ENCODE measurements at places on chromosomes 2 and 18.

DNA sequence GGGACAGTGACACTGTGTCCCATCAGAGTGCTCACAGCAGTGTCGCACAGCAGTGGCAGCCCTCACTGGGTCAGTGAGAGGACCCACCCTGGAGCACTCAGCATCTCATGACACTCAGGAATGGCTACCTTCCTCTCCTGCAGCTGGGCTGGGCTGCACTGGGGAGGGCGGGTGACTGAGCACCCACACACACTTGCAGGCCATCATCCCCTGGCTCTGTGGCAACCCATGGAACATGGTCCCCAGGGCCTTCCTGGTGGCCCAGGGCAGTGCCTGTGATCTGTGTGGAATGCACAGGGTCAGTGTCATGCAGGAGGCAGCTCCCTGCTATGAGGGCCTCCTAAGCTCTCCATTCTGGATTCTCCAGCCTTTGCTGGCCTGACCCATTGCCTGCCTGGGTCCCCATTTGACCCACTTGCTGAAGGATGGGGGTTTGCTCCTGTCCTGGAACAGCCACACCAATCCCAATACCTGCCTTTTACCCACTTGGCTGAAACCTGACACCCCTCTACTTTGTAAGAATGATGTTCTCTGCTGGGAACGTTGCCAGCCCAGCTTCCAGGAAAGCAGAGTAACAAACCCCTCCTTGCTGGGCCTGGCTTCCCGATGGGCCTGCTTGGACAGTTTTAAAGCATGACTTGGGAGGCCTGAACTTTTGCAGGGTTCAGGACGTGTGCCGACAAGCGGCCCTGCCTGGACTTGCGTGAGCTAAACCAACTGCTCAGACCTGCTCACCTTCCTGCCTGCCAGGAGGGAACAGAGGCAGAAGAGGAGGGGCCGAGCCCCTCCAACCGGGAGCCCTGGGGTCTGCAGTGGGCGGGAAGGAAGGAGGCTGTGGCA lies 13.7 kb downstream of the HS6ST1 start:
- DNase-seq, result peak; percentile 84

GRCh38 chr2:133086176-133086575 lies 416.2 kb upstream of the LYPD1 start:
- DNase-seq, result no peak

- DNase-seq, result no peak
Observed at GRCh38 chr2:62110415-62111025, 85.4 kb upstream of the B3GNT2 start.

- no peak for DNase-seq
Observed at GRCh38 chr2:231685349-231686191, 22.8 kb upstream of the PTMA start.

- peak; percentile 55 for DNase-seq
Observed at GRCh38 chr2:45014016-45014702, 4.9 kb upstream of the SIX2 start.

DNA sequence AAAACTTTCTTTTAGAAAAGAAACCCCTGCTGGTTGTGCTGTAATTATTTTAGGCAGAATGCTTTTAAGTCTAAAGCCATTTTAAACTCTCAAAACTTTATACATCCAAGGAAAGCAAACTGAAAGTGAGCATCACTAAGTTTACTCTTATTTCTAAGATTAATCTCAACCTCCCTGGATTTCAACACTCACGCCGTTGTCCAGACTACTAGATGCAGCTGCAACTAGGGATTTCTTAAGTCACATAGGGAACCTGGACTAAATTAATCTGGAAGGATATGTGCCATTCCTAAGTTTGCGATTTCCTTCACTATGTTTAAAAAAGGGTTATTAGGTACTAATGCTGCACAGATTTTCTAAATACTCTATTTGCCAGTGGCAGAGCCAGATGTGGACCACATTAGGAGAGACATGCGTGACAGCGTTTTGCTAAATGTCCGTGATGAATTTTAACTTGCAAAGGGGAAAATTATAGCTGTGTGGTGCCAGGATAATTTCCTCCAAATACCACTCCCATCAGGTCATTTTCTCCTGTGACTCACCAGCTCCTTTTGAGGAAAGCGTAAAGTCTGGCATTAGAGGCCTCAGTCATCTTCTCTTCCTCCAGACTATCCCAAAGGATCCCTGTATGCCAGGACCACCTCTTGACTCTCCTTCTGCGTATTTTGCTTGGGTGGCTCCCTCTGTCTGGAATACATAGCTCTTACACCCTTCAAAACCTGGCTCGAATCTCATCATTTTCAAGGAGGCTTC lies 143.7 kb downstream of the ATL2 start:
- DNase-seq, result no peak

DNA sequence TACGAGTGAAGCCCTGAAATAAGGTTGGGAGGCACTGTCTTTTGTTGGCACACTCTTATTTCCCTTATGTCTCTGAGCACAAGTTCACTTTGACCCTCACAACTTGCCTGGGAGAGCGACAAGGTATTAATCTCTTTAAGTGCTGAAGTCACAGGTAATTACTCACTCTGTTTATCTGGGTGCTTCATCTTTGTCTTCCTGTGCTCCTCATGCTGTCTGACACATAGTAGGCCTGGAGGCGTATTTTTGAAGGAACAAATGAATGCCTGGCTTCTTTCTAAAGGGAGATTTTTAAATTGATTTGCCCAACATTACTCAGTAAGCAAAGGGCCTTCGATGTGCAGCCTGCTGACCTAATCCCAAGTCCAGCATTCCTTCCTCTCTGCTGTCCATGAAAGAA lies 507.1 kb upstream of the TNP1 start:
- no peak for DNase-seq

DNA sequence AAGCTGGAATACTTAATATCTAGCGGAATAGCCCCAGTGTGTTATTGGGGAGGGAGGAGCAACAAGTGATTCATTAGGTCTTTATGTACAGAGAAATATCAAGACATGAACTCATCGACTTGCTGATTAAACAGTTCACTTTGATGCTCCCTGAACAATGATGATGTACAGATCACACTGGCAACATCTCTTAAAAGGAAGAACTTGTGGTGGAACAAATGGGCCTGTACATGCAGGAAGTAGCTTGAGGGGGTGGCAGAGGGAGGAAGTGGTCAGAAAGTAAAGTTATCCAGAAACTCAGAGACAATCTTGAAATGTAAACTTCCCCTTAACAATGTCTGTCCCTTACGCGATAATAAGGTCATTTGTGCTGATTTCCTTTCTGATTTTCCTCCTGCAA lies 90.5 kb downstream of the NXPH2 start:
- no peak for DNase-seq

GRCh38 chr2:128726911-128727310 lies 408.2 kb upstream of the HS6ST1 start:
- DNase-seq, result no peak

GRCh38 chr2:240819858-240820606 lies at the start of gene KIF1A:
Gene KIF1A, minus strand, starts transcription at chr2:240820219. Its CDS starts 22,467 bp downstream, at chr2:240797752.
- no peak for DNase-seq

GRCh38 chr2:53230691-53231090 lies 536.9 kb upstream of the CHAC2 start:
- DNase-seq, result no peak

GRCh38 chr2:71796174-71796593 lies 342.8 kb downstream of the DYSF start:
- no peak for DNase-seq

DNA sequence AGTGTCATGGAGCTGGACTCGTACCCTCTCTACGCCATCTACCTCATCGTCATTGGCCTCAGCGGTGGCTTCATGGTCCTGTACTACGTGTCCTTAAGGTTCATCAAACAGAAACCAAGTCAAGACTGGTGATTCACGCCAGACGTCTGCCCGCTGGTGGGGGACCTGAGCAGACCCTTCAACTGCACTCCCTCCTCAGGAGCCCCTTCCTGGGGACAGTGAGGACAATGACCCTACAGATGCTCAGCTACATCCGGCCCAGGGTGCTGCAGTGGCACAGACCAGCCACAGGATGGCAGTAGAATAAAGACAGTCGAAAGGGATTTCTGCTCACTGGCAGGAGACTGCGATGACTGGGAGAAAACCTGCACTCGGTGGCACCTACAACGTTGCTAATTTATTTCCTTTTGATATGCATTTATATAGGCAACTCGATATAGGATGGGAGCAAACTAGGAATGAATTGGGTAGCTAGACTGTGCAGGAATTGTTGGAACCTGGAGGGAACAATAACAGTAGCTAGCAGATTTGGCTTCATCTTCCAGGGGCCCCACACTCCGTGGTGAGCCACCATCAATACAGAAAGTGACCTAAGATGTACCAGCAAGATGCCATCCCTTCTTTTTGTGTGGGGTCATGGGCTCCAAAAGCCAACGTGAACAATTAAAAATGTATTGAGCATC lies 39.2 kb downstream of the ABCG8 start:
- peak; percentile 15 for DNase-seq

GRCh38 chr2:30872797-30873196 lies 65.6 kb upstream of the CAPN13 start:
- DNase-seq, result no peak

DNA sequence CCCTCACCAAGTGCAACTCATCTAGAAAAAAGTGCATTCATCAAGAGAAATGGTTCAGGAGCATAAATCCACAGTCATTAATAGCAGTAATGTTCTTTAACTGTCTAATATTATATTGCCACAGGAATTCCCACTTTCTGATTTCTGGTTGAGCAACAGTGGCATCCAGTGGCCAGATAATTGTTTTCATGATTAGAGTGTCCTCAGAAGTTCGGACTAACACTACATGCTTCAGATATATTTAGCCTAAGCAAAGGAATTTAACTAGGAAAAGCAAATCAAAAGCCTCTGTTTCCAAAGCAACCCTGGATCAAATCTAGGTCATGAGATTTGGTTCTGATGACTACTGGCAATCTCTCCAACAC lies 9.8 kb upstream of the ERBB4 start:
- DNase-seq, result no peak

- no peak for DNase-seq
Observed at GRCh38 chr18:49476664-49477411, 10.2 kb downstream of the C18orf32 start.

- no peak for DNase-seq
Observed at GRCh38 chr2:233807215-233807865, 29.2 kb downstream of the MROH2A start.

- DNase-seq, result no peak
Observed at GRCh38 chr2:47360283-47360682, 42.7 kb upstream of the MSH2 start.

DNA sequence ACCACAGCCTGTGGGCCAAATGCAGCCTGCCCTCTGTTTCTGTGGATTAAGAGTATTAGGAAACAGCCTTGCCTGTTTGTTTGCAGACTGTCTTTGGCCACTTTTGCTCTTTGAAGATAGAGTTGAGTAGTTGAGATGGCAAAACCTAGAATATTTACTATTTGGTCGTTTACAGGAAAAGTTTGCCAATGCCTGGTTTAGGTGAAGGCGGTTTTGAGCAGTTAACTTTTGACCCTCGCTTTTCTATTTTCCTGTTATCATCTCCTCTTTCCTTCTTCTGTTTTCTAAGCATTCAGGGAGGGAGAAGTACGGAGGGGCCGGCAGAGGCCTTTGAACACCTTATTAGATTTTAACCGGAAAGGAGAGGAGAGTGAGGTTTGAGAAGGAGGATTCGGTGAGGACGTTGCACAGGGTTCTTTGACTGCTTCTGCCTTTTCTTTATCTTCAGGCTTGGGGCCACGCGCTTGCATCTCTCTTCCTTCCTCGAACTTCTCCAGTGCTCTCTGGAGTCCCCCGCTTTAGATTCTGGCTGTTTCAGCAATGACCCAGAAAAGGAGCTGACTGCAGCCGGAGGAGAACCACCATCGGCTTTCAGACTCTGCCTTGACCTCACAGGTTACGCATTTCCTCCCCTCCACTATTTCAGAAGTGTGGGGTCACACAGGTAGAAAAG lies 39.2 kb downstream of the IL1R2 start:
- no peak for DNase-seq

GRCh38 chr2:103873716-103874351 lies 980.1 kb upstream of the POU3F3 start:
- DNase-seq, result no peak

DNA sequence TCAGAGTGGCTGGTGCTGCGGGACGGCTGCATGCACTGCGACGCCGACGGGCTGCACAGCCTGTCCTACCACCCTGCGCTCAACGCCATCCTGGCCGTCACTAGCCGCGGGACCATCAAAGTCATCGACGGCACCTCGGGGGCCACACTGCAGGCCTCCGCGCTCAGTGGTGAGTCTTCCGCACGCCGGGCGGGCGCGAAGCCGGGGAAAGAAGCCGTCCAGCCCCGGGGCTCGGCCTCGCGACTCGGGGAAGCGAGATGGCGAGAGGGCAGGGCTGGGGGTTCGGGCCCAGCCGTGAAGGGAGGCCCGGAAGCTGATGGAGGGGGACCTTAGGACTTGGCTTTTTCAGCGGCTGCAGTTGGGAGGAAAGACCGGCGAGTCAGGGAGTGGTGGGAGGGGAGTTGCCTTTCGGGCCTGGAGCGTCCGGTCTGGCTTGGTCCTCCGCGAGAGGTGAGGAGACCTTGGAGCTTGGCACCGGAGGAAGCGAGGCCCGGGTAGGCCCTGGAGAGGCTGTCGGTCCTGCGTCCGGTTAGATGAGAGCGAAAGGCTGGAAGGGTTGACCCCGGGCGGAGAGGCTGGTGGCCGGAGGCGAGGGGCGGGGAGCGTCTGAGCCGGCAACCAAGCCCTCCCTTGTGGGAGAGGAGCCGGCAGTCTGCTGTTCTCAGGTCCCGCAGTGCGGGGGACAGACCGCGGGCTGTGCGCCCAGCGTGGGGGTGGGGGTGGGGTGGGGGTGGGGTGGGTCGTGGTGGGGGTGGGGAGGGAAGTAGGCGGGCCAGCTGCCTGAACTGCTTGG lies 691 bp downstream of the BIRC6 start:
- DNase-seq, result peak; percentile 43

- no peak for DNase-seq
Observed at GRCh38 chr18:77052983-77053309, 79.6 kb downstream of the MBP start.

DNA sequence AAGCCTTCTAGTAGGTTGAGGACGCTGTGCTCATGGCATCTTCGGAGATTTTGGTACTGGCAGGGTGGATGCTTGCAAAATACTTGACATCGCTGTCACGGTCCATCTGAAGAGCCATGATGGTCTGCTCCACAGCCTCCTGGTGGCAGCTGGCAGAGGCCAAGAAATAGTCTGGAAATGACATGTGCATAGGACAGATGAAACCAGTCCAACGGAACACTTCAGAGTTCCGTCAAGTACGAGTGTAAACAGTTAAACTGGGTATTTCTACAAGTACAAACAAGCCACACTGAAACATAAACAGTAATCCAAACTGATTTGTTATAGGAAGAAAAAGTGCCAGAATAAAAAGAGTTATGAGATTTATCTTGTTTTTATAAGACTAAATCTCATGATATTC lies 66.6 kb downstream of the PPP4R1 start:
- DNase-seq, result no peak

GRCh38 chr2:151380580-151381235 lies 23.3 kb downstream of the TNFAIP6 start:
- no peak for DNase-seq

GRCh38 chr2:6749962-6750361 lies 115.7 kb downstream of the CMPK2 start:
- DNase-seq, result no peak

- no peak for DNase-seq
Observed at GRCh38 chr18:22188559-22189267, 19.3 kb downstream of the GATA6 start.

DNA sequence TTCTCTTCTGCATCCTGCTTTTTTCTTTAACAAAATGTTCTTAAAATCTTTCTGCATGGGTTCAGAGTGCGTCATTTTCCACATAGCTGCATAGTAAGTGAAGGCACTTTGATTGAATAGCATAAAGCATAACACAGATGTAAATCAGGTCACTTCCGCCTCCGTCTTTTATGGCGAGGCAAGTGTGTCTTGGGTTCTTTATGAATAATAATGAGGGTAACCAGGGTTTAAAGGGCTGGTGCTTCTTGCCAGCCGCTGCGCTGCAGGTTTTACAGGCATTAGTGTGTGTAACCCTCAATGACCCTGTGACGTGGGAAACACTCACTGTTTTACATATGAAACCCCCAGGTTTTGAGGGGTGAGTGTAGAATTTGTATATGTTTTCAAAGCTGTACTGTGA lies 164.2 kb downstream of the MYT1L start:
- DNase-seq, result no peak
